ENCODE measurements at places on chromosomes 5 and 9. TPM values are rescaled to one million over a fixed set of nuclear protein-coding genes. Genes with fewer than 3 reads are reported as not detected.
A peak's percentile ranks its signal among the peaks of the same experiment; 100 is the strongest.

DNA sequence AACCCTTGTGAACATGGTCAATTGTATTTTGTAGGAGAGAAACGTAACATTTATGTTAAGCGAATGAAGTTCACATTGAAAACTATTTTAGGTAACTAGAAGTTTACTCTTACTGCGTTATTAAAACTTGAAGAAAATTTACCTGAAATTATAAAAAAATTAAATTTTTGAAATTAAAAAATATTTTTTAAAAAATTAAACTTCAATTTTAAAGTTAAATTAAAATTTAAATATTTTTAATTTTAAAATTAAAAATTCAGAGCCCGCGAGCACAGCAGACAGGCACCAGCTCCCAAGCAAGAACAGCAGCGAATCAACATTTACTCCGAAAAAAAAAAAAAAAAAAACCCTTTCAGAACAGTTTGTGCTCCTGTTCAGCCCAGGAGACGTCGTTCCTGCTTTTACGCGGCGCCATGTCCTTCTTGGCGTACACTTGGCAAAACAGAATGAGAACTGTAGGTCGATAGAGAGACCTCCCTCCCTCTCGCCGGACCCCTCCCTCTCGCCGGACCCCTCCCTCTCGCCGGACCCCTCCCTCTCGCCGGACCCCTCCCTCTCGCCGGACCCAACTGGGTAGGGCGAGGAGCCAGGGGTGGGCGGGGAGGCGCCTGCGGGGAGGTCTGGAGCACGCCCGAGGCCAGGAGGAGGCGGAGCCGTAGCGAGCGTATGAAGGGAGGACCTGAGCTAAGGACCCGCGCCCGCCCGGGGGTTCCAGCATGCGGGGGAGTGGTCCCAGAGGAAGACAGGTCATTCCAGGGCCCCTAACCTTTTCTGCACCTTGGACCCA is 235.8 kb downstream of the ROR2 start:
- peak; percentile 66 for DNase-seq
- H3K4me1 ChIP-seq, result no peaks in the 10 kb centered on the region
- peak overlapping the region; percentile 50 for H3K27ac ChIP-seq
- H3K36me3 ChIP-seq, result no peaks in the 10 kb centered on the region

DNA sequence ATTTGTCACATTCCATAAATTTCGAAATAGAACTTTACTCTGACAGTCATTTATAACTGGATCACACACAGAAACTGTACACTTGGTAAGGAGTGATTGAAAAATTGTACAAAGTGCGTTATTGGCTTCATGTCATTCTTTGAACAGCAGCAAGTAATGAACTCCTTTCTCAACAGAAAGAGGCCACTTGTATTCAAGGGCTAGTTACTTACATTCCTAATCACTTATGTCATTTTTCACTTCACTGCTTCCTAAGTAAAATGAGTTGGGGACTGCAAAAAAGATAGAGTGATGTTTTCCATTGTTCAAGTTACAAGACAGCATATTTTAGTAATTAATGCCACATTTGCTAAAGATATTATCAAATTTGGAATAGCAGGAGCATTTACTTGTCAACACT is 893.2 kb downstream of the DTWD2 start:
- H3K36me3 ChIP-seq, result no peaks in the 10 kb centered on the region
- H3K27ac ChIP-seq, result no peak overlapping the region
- H3K27me3 ChIP-seq, result no peaks in the 10 kb centered on the region
- H3K4me1 ChIP-seq, result no peaks in the 10 kb centered on the region

DNA sequence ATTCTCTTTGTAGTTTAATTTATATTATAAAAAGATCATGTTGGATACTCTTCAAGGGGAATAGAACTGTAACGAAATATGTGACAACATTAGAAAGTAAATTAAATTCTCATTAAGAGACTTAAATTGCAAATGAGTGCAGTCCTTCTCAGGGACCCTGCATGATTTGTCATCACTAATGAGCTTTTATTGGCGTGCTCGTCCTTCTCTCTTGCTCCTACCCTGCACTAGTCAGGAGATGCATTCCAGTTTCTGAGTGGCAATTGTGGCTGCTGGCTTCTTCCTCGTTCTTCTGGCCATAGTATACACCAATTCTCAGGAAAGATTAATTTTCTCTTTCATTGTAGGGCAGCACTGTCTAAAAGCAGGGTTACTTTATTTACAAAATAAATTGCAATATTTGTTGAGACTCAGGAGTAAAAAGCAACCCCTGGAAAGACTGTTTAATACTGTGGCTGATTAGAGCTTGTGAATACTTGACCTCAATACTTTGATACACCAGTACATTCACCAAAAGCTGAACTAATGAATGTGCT is 376.3 kb upstream of the CHD1 start:
- no peaks in the 10 kb centered on the region for H3K27me3 ChIP-seq
- no peak for DNase-seq
- no peak overlapping the region for H3K4me3 ChIP-seq

DNA sequence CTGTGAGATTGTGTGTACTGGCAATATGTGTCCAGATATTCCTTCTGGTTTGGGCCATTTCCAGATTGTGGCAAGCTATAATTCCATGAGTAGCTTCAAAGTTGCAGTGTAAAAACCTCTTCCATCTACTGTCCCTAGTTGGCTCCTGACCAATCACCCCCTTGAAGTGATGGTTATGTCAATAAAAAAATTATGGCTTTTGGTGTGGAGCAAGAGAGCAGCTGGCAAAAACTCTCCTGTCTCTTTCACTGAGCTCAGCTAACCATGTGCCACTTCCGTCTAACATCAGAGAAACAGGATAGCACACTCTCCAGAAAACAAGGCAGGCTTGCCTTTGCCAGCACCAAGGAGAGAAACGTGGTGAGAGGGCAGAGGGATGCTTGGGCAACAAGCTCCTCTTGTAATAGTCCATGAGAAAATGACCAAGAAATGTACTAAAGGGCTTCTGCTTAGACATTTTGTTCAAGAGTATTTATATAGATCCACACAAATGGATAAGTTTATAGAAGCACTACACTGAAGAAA is 914.4 kb upstream of the SEMA6A start:
- H3K4me3 ChIP-seq, result no peak overlapping the region
- no peak overlapping the region for H3K27ac ChIP-seq
- H3K36me3 ChIP-seq, result no peaks in the 10 kb centered on the region
- H3K4me1 ChIP-seq, result no peaks in the 10 kb centered on the region
- no peak for DNase-seq
- H3K27me3 ChIP-seq, result no peaks in the 10 kb centered on the region

GRCh38 chr9:37229882-37230482 is 109.6 kb downstream of the ZCCHC7 start:
- H3K4me1 ChIP-seq, result no peaks in the 10 kb centered on the region
- H3K36me3 ChIP-seq, result no peaks in the 10 kb centered on the region
- H3K27me3 ChIP-seq, result no peaks in the 10 kb centered on the region
- H3K27ac ChIP-seq, result no peak overlapping the region

GRCh38 chr9:20906326-20906725 is 125.1 kb downstream of the HACD4 start:
- no peak for DNase-seq
- H3K27ac ChIP-seq, result no peak overlapping the region
- H3K4me1 ChIP-seq, result peaks cover 4% of the 10 kb centered on the region
- no peaks in the 10 kb centered on the region for H3K27me3 ChIP-seq

GRCh38 chr5:32638309-32638708 is 53.0 kb downstream of the SUB1 start:
- H3K4me3 ChIP-seq, result no peak overlapping the region
- H3K36me3 ChIP-seq, result no peaks in the 10 kb centered on the region
- DNase-seq, result no peak
- H3K27me3 ChIP-seq, result no peaks in the 10 kb centered on the region
- no peaks in the 10 kb centered on the region for H3K4me1 ChIP-seq
- no peak overlapping the region for H3K27ac ChIP-seq

DNA sequence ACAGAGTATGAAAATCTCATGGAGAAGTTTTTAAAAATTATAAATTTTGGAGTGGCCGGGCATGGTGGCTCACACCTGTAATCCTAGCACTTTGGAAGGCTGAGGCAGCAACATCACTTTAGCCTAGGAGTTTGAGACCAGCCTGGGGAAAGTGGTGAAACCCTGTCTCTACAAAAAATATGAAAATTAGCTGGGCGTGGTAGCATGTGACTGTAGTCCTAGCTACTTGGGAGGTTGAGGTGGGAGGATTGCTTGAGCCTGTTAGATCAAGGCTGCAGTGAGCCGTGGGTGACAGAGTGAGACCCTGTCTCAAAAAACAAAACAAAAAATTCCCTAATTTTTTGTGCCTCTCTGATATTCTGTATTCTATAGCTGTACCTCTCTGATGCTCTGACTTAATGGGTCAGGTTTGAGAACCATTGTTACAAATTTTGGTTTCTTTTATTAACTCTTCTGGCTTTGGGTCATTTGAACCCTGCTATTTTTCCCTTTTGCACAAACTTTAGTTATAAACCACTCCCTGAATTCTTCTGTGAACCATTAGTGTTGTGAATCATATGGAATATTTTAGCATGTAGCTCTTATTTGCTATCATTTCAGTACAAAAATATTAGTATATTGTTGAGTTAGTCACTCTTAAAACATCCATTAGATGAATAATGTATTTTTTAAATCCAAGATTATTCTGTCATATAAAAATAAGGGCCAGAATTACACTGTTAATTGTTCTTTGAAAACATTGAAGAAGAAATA is 51.0 kb downstream of the FER start:
- no peaks in the 10 kb centered on the region for H3K27me3 ChIP-seq
- H3K27ac ChIP-seq, result no peak overlapping the region
- DNase-seq, result no peak

GRCh38 chr5:32443541-32444430 is 754 bp downstream of the ZFR start:
- DNase-seq, result peak; percentile 40
- H3K4me3 ChIP-seq, result peak overlapping the region; percentile 19
- no peaks in the 10 kb centered on the region for H3K36me3 ChIP-seq
- no peaks in the 10 kb centered on the region for H3K27me3 ChIP-seq
- H3K4me1 ChIP-seq, result peaks cover 7% of the 10 kb centered on the region

GRCh38 chr5:134140530-134141201 is 26.2 kb downstream of the TCF7 start:
- no peaks in the 10 kb centered on the region for H3K27me3 ChIP-seq
- peak overlapping the region; percentile 23 for H3K27ac ChIP-seq
- DNase-seq, result peak; percentile 84
- peaks cover 4% of the 10 kb centered on the region for H3K4me1 ChIP-seq
- H3K36me3 ChIP-seq, result no peaks in the 10 kb centered on the region

GRCh38 chr5:57468481-57469163 is 14.0 kb downstream of the ACTBL2 start:
- H3K36me3 ChIP-seq, result no peaks in the 10 kb centered on the region
- H3K27ac ChIP-seq, result no peak overlapping the region
- H3K4me1 ChIP-seq, result no peaks in the 10 kb centered on the region
- DNase-seq, result no peak

GRCh38 chr9:97788763-97789663 is 64.0 kb upstream of the FOXE1 start:
- H3K4me1 ChIP-seq, result no peaks in the 10 kb centered on the region
- H3K36me3 ChIP-seq, result no peaks in the 10 kb centered on the region
- peaks cover 6% of the 10 kb centered on the region for H3K27me3 ChIP-seq
- H3K27ac ChIP-seq, result no peak overlapping the region
- no peak for DNase-seq

DNA sequence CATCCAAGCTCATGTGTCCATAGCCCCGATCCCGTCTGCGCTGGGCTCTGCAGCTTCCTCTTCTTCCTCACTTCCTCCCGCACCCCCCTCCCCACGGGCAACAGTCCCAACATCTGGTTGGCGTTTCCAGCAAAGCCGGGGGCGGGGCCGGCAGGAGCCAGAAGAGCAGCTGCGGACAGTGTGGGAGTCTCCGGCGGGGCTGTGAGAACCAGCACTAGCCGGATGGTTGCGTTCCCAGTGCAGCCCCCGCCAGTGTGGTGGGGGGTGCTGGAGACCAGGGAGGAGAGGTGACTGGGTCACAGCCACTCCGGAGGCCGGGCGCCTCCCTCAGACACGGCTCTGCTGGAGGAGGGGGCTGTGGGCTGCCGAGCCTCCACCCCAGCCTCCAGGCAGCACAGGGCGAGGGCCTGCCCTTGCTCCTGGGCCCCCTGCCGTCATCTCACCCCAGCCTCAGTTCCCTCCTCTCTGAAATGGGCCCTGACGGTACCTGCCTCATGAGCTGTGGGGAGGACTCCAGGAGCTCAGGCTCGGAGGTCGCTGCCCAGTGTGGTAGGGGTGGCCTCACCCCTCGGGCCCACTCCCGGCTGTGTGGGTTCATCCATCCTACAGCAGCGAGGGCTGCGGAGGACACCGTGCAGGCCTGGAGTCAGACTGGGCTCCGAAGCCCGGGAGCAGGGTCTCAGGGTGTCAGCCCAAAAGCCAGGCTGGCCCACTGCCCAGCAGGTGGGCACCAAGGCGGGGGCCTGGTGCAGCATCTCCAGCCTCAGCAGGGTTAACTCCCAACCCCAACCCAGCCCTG is 41.5 kb upstream of the NOTCH1 start:
- no peak overlapping the region for H3K4me3 ChIP-seq
- peaks cover 4% of the 10 kb centered on the region for H3K27me3 ChIP-seq
- no peaks in the 10 kb centered on the region for H3K36me3 ChIP-seq
- DNase-seq, result peak; percentile 74
- peaks cover 18% of the 10 kb centered on the region for H3K4me1 ChIP-seq

GRCh38 chr9:38067859-38068681 is 957 bp downstream of the SHB start:
- peak overlapping the region; percentile 85 for H3K27ac ChIP-seq
- DNase-seq, result no peak
- peaks cover 10% of the 10 kb centered on the region for H3K4me1 ChIP-seq
- H3K27me3 ChIP-seq, result no peaks in the 10 kb centered on the region
- H3K36me3 ChIP-seq, result no peaks in the 10 kb centered on the region
- peak overlapping the region; percentile 70 for H3K4me3 ChIP-seq

GRCh38 chr9:19442240-19442639 is 33.4 kb downstream of the ACER2 start:
- peaks cover 8% of the 10 kb centered on the region for H3K4me1 ChIP-seq
- peak overlapping the region; percentile 21 for H3K27ac ChIP-seq
- no peak for DNase-seq
- no peaks in the 10 kb centered on the region for H3K27me3 ChIP-seq
- peaks cover 10% of the 10 kb centered on the region for H3K36me3 ChIP-seq

The DENND4C gene
- 58.6 TPM for total RNA-seq

The NSMF gene
- 16.2 TPM for total RNA-seq

The IFNA2 gene
- not detected for total RNA-seq

The SPINK13 gene
- total RNA-seq, result 2.3 TPM

All from adrenal gland (tissue), 19 donors.